ENCODE measurements at places on chromosomes 5 and 9. TPM values are rescaled to one million over a fixed set of nuclear protein-coding genes. Genes with fewer than 3 reads are reported as not detected.

The TTC1 gene
- total RNA-seq = 49.4 TPM

The RMRP gene
- total RNA-seq = 14,026 TPM

DNA sequence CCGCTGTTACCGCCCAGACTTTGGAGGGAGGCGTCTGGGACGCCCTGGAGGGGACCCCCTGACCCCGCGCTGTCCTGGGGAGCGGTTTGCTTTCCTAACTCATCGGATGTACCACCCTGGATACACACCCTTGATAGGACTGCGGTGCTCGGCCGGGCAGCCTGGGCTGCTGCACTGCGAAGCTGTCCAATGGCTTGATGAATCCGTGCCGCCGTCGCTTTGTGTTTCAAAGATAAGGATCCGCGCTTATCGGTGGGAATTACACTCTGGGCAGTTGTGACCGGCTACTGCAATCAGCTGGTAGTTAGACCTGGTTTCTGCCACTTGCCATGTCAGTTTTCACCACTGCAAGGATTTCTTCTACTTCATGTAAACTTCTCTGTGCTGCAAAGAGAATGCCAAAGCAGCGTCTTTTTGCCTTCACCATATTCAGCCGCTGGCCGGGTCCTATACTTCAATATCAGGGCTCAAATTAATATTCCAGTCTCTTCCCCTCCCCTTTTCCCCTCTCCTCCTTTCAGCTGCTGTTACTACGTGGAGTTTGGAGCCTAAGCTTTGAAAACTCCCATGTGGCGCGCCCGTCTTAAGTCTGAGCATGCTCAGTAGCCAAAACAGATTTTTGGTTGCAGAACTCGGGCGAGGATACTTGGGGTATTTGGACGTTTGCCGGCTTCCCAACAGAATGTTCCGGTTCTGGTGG, 727 bp downstream of the SMAD5 start:
- peaks cover 4% of the 10 kb centered on the region for H3K27me3 ChIP-seq
- DNase-seq = peak; percentile 32
- peak overlapping the region; percentile 99 for H3K4me3 ChIP-seq

DNA sequence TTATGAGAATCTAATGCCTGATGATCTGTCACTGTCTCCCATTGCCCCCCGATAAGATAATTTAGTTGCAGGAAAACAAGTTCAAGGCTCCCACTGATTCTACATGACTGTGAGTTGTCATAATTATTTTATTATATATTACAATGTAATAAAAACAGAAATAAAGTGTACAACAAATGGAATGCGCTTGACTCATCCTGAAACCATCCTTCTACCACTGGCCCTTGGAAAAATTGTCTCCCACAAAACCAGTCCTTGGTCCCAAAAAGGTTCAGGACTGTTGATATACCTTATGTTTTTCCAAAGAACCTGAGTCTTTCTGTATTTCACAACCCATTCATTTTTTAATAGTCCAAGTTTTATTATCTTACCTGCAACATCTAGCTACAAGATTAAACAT, 403.5 kb downstream of the TAF11L14 start:
- H3K27me3 ChIP-seq = no peaks in the 10 kb centered on the region
- no peak overlapping the region for H3K27ac ChIP-seq
- no peak overlapping the region for H3K4me3 ChIP-seq
- H3K36me3 ChIP-seq = no peaks in the 10 kb centered on the region

- H3K4me3 ChIP-seq = peak overlapping the region; percentile 54
- peaks cover 8% of the 10 kb centered on the region for H3K4me1 ChIP-seq
- H3K36me3 ChIP-seq = no peaks in the 10 kb centered on the region
- H3K27ac ChIP-seq = no peak overlapping the region
- H3K27me3 ChIP-seq = peaks cover 25% of the 10 kb centered on the region
These were observed 341.8 kb downstream of the ASTN2 start for GRCh38 chr9:117073071-117073470.
